CD4-positive, alpha-beta memory T cell (primary cell): ENCODE measurements at places on chromosomes 16 and 17.

- no peak for DNase-seq
Observed at GRCh38 chr16:88813269-88814143, 1.8 kb upstream of the APRT start.

DNA sequence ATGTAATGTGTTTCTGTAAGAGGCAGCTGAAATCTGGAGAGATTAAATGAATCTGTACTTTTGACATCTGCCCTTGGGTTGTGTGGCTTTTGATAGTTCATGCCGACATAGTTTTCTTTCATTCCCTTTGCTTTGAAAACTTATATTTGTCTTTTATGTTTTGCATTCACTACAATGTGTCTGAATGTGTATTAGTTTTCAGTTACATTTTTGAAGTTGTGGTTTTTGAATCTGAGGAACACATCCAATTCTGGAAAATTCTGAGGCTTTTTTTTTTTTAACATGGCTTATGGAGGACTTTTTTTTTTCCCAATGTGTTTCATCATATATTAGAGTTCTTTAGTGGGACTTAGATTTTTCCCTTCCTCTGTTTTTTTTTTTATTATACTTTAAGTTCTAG lies 683.7 kb upstream of the SOX9 start:
- DNase-seq = no peak

DNA sequence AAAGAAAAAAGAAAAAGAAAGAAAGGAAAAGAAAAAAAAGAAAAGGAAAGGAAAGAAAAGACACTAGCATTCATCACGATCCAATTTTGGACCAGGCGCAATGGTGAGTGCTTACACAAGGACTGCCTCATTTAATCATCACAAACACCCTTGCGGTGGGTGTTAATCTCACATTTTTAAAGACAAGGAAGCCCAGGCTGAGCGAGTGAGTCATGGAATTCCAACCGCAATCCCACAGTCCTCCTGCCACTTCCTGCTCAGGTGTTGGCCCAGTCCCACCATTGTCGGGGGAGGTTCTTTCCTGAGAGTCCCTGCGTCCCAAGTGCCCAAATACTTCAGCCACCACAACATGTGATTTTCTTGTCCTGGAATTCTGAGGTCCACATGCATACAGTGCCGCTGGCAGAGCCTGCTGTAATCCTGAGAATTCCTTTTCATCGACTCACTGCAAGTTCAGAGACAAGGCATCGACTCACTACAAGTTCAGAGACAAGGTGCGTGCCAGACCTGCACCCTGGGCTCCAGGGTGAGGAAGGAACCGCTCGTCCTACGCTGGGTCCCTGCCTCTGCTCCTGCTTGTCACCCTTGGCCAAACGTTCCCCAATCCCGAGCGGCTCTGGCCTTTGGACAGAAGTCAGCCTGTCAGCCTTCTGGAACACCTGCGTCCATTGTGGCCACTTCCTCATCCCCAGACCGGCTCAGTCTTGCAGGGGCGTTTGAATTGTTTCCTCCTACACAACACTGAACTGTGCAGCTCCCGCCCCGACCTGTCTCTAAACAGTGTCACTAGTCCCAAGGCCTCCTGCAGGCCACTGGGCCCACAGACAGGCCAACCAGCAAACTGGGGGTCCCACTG lies 5.8 kb downstream of the ZG16B start:
- no peak for DNase-seq

DNA sequence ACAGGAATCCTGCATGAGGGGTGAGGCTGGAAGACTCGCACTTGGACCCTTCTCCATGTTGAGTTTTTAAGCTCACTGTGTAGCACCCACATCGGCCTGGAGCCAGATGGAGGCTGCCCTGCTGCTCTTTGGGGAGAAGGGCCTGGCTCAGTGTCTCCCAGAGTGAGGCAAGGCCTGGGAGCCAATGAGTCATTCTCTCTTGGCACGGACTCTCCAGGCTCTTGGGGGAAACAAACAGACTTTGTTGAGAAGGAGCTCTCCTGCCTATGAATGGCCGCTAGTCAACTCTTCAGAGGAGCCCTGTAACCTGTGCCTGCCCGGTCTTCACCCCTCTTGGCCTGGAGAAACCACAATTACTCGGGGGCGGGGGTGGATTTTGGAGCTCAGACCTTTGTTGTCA lies 50.8 kb upstream of the MAF start:
- no peak for DNase-seq

GRCh38 chr16:228151-228851 lies 948 bp downstream of the LUC7L start:
- peak; percentile 24 for DNase-seq

DNA sequence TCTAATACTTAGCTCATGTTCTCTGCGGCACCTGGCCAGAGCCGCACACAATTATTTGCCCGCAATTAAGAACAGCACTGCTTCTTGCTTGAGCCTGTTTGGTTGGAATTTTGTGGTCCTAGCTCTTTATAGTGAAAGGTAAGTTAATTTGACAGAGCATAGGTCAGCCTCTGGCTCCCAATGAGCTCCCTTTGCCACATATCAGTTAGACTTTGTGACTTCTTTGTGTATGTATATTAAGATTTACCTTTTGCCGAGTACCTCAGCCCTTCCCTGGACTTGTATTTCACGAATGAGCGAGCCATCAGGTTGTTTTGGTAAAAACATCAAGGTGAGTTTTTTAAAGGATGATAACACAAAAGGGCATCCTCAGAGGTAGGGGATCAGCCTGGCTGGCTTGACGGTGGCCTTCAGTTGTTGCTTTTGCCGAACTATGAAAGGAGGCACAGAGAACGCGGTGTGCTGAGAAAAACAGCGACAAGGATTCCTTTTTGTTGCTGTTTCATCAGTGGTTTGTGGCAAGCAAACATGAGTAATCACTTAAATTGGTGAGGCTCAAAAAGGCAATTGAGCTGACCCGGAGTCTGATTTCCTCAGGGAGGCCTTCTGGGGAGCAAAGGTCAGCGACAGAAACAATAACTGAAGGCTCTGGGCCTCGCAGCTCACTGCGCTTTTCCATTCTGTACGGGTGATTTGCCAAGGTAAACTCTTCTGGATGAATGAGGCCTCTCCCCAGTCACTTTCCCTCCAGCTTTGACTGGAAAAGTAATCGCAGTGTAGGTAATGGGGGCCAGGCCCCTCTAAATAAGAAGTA lies 163.6 kb downstream of the HS3ST3A1 start:
- DNase-seq = no peak

DNA sequence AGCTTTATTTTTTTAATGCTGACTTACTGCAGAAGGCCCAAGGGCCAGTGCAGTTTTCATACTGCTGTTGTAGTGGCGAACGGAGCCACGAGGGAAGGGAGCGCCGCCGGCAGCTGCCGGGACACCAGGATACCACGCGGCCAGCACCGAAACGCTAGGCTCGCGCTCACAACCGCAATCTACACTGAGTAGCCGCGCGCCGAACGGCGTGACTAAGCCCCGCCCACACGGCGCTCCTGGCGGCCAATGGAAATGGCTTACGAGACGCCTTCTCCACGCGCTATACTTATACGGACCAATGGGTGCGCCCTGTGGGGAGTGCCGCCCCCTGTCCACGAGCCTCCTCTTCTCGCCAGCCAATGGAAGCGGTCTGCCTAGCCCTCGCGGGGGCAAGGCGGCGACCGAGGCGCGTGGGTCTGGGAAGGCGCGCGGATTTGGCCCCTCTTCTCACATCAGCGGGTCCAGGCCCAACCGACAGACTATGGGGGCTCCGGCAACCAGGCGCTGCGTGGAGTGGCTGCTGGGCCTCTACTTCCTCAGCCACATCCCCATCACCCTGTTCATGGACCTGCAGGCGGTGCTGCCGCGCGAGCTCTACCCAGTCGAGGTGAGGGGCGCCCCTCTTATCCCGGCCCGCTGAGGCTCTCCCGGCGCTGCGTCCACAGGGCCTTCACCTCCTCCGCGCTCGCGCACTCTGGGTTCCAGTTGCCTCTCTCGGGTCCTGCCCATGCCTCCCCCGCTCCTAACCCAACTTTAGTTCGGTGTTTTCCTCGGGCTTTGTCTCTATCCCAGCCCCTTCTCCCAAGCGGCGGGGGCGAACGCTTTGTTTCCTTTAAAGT lies at the start of gene TMEM97:
TMEM97 (plus strand) TSS at position 442 of the 839 bp plus-strand sequence; CDS start at position 482, 40 bp downstream.
- DNase-seq = peak; percentile 95

- no peak for DNase-seq
Observed at GRCh38 chr17:54085934-54086333, 263.2 kb downstream of the KIF2B start.

GRCh38 chr17:72538901-72539352 lies 418.1 kb downstream of the SOX9 start:
- DNase-seq = no peak

DNA sequence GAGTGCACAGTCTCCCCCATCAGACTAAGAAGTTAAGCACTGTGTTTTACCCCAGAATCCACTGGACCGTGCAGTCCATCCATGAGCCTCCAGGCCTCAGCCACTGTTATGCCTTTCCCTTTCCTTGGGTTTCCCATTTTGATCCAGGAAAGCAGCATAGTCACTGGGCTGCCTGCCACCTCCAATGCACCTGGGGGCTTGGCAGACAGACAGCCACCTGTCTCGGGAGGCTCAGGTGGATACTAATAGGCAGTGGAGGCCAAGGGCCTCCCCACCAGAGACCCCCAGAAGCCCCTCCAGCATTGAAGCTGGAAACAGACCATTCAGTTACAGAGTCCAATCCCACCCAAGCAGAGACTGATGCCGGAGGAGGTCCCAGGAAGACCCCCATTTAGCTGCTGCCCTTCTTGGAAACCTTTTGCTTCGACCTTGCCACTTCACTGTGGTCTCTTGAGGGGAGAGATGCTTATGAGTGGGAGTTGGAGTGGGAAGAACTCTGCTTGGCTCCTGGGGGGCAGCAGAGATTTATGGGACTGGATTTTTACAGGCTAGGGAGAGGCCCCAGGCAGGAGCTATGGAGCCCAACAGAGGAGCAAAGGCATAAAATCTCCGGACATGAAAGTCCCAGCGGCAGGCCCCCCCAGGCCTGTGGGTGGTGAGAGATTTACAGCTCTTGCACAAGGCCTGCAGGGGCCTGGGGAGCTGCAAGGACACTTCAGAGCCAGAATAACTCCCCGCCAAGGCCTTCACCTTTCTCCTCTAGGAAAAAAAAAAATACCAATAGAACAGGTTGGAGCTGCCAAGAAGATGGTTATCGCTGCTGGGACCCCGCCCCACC lies 12.2 kb upstream of the SP2 start:
- no peak for DNase-seq

GRCh38 chr17:20983359-20983637 lies 59.5 kb downstream of the USP22 start:
- no peak for DNase-seq

- DNase-seq = no peak
Observed at GRCh38 chr17:37062021-37062420, 113.3 kb downstream of the AATF start.

GRCh38 chr17:56739776-56740175 lies 93.9 kb downstream of the C17orf67 start:
- DNase-seq = no peak

DNA sequence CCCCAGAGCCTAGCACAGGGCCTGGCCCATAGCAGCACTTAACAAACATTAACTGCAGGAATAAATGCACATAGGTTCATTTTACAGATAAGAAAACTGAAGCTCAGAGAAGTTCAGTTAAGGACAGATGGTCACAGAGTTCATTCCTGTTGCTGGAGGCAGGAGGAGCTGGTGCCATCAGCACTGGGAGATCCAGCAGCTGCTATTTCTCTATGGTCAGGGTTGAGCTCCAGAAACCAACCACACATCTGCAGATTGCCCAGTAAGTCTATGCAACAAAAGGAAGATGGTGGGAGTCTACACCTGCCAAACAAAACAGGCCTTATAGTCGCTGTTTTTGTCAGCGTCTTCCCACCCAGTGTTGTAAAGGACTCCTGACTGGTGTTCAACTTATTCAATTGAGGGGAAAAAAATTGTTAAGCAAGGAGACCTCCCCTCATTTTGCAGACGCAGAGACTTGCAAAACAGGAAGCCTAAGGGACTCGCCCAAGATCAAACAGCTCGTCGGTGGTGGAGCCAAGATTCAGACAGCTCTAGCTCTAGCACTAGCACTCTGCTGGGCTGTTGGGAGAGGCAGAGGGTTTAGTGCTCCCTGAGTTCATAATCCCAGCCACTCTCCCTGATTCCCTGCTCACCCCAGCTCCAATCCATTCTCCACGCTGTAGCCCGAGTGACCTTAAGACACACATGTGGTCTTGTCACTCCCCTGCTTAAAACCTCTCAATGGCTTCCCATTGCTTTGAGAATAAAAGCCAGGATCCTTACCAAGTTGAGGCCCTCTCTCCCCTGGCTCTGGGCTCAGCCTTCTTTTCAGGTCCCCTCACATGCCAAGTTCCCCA lies 9.0 kb downstream of the NOG start:
- no peak for DNase-seq

GRCh38 chr16:86012221-86012620 lies 113.3 kb downstream of the IRF8 start:
- DNase-seq = no peak

GRCh38 chr17:47955497-47956461 lies 1.9 kb downstream of the PRR15L start:
- DNase-seq = no peak

GRCh38 chr16:74951206-74951605 lies 33.7 kb downstream of the WDR59 start:
- DNase-seq = no peak

GRCh38 chr16:22732959-22733358 lies 81.0 kb upstream of the HS3ST2 start:
- DNase-seq = no peak
